GM12865 (cell line): ENCODE measurements at places on chromosomes 7 and 10.

GRCh38 chr10:95355301-95355700 lies 64.5 kb upstream of the PDLIM1 start:
- no peak for DNase-seq

DNA sequence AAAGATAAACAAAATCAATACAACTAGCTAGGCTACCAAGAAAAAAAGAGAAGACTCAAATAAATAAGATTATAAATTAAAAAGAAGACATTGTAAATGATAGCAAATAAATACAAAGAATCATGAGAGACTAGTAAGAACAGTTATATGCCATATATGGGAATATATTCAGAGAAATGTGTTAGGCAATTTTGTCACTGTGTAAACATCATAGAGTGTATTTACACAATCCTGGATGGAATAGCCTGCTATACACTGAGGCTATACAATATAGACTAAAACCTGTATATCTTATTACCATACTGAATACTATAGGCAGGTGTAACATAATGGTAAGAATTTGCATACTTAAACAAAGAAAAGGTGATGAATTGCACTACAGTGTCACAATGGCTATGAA lies 717.4 kb downstream of the PARD3 start:
- DNase-seq: no peak

DNA sequence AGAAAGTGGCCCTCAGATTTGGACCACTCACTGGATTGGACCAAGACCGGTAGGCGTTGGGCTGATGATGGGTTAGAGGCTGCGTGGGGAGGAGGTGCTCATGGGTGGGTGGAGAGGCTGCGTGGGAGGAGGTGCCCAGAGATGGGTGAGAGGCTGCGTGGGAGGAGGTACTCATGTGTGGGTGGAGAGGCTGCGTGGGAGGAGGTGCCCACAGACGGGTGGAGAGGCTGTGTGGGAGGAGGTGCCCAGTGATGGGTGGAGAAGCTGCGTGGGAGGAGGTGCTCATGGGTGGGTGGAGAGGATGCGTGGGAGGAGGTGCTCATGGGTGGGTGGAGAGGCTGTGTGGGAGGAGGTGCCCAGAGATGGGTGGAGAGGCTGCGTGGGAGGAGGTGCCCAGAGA lies 346.3 kb downstream of the PAXIP1 start:
- no peak for DNase-seq

GRCh38 chr7:40463446-40463845 lies 328.6 kb downstream of the SUGCT start:
- DNase-seq: no peak

GRCh38 chr10:77498210-77498609 lies 139.4 kb downstream of the KCNMA1 start:
- DNase-seq: no peak

DNA sequence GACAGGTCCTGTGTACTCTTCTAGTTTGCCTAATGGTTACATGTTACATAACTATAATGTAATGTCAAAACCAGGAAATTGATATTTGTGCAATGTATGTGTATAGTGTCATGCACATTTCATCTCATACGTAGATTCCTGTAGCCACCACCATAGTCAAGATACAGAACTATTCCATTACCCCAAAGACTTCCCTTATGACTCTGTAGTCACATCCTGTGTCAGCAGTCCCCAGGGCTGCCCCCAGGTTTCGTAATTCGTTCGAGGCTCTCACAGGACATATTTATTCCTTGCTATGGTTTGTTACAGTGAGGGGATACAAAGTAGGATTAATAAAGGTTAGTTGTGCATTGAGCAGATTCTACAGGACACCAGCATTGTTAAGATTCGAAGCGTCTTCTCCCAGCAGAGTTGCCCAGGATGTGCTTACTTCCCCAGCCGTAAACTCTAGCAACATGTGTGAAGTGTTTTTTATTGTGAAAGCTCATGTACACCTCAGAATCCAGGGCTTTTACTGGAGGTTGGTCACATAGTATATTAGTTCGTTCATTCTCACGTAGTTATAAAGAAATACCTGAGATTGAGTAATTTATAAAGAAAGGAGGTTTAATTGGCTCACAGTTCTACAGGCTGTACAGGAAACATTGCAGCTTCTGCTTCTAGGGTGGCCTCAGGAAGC lies 18.6 kb downstream of the RABGEF1 start:
- DNase-seq: peak; percentile 74

DNA sequence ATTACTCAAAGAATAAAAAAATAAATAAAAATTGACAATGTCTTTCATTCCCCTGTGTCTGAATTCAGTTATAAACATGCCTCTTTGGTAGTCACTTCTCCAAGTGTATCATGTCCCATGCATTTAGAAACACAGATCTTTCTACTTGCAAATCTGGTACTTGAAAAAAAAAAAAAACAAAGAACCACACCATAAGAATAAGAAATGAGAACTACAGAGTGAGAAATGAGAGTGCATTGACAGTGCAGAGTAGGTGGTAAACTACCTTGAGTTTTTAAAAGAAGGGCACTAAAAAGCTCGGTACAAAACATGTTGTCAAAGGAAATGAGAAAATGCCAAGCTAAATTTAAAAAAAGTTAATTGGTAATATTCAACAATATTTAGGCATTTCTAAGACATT lies 123.0 kb downstream of the GPR85 start:
- no peak for DNase-seq

DNA sequence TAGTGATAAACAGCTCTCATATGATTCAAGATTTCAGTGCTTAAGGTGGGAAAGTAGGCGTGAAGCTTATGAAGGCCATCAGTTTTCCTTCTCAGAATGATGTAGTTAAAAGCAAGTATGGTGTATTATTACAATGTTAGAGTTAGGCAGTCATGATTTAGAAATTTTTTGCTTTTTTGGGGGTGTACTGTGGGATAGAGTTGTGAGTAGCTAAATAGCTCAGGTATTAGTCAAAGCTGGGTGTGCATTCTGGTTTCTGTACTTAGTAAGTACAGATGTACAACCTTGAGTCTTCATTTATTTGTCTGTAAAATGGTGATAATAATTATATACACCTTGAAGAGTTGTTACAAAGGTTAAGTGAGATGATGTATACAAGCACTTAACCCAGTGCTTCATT lies 52.2 kb downstream of the R3HCC1L start:
- no peak for DNase-seq

GRCh38 chr7:30561389-30561788 lies 33.3 kb upstream of the GARS1 start:
- no peak for DNase-seq

- no peak for DNase-seq
Measured at GRCh38 chr7:139958599-139959284, 104.0 kb downstream of the PARP12 start.

DNA sequence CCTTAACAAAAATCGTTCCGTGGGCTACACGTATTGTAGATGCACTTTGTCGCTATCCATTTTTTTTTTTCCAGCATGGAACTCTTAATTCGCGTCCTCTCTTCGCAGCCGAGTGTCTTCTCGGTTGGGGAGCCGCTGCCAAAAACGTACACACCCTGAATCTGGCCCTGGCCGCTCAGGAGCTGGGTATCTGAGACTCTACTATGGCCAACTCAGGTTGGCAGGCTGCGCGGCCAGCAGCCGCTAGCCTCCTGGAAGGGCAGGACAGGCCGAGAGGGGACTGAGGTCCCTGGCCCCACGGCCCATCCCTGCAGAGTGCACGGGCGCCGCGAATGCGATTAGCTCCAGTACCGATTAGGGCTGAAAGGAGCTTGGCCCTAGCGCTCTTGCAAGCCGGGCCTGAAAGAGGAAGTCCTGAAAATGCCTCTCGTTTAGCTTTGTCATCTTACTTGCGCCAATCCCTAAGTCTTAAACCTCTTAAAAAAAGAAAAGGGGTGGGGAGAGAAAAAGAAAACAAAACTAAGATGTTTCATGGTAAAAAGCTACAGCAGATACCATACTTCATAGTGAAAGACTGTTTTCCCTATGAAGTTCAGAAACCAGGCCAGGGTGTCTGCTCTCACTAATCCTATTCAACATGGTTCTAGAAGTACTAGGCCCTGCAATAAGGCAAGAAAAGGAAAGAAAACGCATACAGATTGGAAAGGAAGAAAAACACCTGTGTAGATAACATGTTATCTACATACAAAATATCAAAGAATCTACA lies 113.2 kb upstream of the RHEB start:
- DNase-seq: peak; percentile 88

- no peak for DNase-seq
Measured at GRCh38 chr7:64544010-64544409, 18.9 kb downstream of the ZNF680 start.

- DNase-seq: no peak
Measured at GRCh38 chr7:151367284-151367683, 25.7 kb downstream of the NUB1 start.

GRCh38 chr7:44638611-44639557 lies 32.5 kb downstream of the OGDH start:
- peak; percentile 95 for DNase-seq

DNA sequence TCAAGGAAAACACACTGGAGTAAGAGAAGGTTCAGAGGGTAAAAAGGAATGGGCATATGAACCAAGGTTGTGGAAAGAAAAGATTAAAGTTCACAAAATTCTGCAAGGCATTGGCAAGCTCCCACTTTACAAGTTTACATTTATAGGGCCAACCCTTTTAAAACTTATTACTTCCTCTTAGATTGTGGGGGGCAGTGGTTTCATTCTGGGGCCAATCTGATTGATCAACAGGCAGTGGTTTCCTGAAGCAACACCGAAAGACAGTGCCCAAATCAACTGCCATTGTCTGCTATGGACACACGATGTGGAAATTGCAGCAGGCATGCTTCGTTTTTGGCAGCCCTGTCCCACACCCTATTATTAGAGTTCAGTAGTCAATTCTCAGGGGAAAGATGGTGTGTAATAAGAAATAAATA lies 154.0 kb downstream of the SGMS1 start:
- peak; percentile 66 for DNase-seq

DNA sequence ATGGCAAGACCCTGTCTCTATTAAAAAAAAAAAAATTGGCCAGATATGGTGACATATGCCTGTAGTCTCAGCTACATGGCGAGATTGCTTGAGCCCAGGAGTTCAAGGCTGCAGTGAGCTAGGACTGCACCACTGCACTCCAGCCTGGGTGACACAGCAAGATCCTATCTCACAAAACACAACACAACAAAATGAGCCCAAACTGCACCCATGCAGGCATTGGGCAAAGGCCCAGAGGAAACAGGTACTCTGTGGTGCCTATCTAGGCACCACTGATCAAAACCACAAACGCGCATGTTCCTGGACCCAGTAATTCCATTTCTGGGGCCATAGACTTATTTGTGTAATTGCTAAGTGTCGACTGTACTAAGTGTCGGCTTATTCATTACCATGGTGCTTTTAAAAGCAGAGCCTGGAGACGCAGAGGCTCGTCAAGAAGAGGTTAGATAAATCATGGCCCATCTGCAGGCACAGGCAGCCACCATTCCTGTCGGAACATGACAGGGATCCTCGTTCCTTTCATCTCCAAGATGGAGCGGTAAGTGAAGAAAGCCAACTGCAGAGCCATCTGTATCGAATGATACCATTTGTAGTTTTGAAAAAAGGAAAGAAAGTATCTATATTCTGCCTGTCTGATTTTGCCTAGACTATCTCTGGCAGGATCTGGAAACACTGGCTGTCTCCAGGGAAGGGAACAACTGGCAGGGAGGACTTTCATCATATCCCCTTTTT lies 160.4 kb upstream of the RHEB start:
- DNase-seq: no peak

GRCh38 chr10:115936926-115937767 lies 335.9 kb downstream of the GFRA1 start:
- no peak for DNase-seq

DNA sequence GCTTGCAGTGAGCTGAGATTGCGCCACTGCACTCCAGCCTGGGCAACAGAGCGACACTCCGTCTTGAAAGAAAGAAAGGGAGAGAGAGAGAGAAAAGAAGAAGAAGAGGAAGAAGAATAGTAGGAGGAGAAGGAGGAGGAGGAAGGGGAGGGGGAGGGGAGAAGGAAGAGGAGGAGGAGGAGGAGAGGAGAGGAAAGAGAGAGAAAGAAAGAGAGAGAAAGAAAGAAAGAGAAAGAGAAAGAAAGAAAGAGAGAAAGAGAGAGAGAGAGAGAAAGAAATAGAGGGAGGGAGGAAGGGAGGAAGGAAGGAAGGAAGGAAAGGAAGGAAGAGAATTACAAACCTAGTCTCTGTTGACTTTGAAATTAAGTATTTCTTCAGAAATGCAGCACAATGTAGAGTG lies 7.8 kb upstream of the SRPK2 start:
- DNase-seq: no peak

DNA sequence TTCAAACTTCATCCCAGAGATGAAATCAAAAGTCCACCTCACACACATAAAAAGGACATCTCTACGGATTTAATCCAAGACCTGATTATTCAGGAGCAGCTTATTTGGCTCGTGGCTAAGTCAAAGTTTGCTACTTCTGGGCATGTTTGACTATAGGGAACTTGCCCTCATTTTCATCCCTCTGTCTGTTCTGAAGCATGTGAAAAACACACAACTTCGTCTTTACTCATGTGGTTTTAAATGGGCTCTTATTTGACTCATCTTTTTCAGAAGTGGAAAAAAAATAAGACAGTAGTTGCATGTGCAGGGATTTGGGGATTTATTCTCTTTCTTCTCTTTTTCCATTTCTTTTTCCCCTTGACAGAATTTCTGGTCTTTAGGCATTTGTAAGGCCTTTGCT lies 295.9 kb downstream of the TFEC start:
- DNase-seq: no peak

DNA sequence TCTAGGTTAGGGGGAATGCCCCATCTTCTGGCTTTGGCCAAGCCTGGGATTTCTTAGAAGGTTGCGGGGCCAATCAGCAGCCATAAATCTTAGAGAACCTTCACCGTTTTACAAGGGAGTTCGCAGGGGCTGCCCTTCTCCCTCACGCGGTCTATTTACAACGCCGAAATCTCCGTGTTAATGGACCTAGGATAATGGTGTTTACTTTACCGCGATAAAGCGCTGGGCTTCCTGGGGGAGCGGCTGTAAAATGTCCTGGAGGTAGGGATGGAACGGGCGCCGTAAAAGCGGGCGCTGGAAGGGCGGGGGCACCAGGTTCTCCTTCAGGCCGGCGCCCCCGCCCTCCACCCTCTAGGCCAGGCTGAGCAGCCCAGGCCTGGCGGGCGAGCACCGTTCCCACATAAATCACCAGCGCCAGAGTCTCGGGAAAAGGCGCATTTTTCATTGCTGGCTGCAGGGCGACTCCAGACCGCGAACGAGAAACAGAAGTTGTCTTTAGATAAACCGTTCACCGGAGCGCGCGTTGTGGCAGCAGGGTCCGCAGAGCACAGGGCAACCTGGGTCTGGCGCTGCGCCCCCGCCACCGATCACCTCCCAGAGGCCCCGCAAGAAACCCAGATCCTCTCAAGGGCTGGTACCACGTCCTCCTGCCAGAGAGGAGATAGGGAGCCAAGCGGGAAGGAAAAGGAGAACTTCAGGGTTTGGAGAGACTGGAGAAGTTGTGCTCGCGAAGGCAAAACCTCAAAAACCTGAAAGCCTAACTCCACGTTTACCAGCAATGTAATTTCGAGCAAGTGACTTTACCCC lies 12.5 kb upstream of the NKX2-3 start:
- DNase-seq: no peak

GRCh38 chr7:142833174-142834048 lies 21.5 kb upstream of the EPHB6 start:
- peak; percentile 52 for DNase-seq

DNA sequence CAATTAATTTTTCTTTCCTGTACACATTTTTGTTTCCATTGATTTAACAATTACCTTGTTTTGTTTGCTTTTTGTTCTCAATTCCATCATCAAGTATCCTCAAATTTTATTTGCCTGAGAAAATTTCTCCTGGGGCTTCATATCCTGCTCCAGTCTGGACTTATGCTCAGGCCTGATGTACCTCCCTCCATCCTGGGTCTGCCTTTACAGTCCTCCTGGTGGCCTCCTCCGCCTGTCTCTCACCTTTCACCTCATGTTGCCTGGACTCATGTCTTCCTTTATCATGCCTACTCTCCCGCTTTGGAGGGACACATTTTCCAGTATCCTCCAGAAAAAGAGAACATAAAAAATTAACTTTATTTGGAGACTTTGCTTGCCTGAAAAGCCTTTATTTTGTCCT lies 12.1 kb upstream of the TAS2R60 start:
- DNase-seq: no peak
